NCI-H2029 treated with DMSO at 0.1 percent for 48 hours (cell line): ENCODE measurements at places on chromosomes 16 and 17.

DNA sequence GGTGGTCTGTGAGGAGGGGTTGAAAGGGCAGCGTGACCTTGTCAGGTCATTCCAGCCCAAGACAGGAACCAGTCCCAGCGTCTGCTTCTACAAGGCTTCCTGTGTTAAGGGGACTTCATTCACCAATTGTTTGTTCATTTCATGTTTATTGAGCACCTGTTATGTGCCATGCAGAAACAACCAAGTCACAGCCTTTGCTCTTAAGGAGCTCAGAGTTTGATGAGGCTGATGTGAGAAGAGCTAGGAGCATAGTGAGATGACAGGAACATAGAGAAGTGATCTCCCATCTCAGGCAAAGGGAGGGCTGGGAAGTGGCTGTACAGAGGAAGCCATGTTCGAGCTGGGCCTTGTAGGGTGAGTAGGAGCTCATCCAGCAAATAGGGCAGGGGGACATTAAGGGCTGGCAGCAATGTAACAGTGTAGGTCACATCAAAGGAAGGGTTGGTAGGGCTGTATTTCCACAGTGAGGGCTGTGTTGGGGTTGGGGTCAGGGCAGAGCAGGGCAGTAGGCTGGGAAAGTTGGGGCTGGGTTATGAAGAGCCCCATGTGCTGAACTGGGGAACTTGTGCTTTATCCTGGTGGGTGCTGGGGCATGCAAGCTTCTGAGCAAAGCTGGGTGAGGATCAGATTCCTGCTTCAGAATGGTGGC is 79.8 kb downstream of the ARHGAP23 start:
- no peak for DNase-seq

- no peak for DNase-seq
Measured at GRCh38 chr16:83215406-83216001, 588.7 kb downstream of the CDH13 start.

- no peak for DNase-seq
Measured at GRCh38 chr16:23634461-23635036, 6.6 kb downstream of the PALB2 start.

DNA sequence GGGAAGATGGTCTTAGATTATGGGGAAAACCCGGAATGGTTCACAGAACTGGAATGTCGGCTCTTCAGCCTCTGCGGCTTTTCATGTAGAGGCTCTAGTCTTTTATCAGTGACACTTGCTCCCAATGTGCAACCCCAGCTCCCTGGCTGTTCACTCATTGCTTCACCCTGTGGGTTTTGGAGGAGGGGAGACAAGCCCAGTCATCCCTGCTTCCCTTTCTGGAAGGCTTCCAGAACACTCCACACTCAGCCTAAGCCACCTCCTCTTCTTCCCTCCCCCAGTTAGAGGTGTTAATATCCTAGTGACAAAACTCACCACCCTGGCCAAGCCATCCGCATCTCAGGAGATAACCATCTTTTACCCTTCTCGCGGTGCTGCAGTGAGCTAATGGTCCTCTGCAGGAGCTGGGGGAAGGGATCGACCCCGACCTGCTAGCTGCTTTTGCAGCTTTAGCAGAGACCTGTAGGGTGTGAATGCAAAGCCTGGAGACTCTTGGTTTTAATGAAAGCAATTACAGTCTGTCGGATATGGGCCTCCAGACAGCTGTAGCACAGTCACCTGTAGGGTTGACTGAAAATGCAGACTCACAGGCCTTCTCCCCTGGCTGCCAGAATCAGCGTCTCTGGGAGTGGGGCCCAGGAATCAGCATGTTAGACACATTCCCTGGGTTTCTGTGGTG is 24.3 kb upstream of the LASP1NB start:
- no peak for DNase-seq

GRCh38 chr16:86354641-86355513 is 155.4 kb upstream of the FOXF1 start:
- no peak for DNase-seq

GRCh38 chr16:2854700-2855309 is 3.2 kb downstream of the PRSS22 start:
- DNase-seq = no peak

- no peak for DNase-seq
Measured at GRCh38 chr16:74439685-74440084, 18.4 kb upstream of the CLEC18B start.

DNA sequence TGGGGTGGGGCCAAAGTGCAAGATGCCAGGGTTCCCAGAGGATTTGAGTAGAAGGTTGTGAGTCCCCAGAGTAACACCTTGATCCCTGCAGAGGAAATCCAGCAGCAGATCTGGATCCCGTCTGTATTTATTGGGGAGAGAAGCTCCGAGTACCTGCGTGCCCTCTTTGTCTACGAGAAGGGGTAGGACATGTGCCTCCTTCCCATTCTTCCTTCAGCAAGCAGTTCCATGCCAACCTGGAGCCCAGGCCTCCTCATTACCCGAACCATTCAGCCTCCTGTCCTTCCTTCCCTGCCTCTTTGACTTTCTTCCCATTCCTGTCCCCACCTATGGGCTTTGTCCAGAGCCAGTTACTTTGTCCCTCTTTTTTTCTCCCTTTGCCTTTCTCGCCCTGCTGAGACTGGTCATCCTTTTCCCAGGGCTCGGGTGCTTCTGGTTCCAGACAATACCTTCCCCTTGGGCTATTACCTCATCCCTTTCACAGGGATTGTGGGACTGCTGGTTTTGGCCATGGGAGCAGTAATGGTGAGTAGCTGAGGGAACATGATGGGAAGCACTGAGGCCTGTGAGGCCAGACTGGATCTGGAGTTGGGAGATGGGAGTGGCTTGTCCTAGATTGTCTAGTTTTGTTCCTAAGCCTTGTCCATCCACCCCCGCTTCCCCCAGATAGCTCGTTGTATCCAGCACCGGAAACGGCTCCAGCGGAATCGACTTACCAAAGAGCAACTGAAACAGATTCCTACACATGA is 2.9 kb downstream of the RNF167 start:
- DNase-seq = no peak
